ENCODE measurements at places on chromosomes 5 and 9.

DNA sequence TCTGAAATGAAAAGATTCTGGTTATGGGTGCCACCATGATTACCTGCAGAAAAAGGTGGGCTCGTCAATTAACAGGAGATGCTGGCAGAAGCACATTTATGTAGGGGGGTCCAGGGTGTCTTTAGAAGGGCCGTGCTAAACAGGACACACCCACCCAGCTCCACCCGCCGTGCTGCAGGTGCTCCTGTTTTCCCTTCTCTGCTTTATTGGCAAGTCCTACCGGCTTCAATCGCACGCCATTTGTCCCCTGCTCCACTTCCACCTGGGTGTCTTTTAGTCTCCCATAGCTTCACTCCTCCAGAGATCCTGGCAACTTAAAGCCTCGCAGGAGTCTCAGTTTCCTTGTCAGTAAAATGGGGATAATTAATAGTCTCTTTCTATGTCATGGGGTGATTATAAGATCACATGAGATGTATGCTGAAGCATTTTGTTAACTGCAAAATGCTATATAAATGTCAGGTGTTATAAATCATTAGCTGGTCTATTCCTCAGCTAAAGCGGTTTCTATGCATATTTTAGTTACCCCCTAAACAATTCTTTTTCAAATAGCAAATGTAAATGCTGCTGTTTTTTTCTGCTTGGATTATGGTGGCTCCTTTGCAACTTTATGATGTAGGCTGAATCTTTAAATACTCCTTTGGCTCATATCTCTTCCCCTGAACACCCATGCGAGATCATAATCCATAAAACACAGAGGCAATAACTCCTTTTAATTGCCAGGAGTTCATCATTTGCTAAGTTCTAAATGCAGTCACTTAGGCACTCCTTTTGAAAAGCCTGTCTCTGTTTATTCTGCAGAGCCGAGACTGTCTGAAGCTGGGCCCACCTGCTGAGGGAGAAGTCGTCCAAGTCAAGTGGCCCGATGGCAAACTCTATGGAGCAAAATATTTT, 406.9 kb downstream of the KDM4C start:
- DNase-seq, result no peak

- DNase-seq, result peak; percentile 55
Measured at GRCh38 chr9:128203024-128203706, at the start of gene DNM1. DNM1 (plus strand) TSS chr9:128203379; CDS start chr9:128203471, 92 bp downstream.

DNA sequence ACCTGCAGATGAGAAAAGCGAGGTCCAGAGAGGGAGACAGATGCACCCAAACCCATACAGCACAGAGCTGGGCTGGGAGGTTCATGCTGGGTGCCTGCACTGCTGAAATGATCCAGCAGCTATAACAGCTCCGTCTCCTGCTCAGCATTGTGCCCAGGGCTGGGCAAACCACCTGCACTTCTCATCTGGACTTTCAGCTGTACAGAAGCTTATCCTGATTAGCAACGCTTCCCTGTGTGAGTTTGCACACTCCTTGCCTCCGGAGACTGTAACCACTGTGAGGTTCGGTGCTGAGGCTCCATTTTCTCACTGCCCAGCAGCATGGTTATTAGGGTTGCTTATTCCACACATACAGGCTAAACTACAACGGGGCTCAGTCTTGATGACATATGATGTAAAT, 326.1 kb downstream of the ASTN2 start:
- DNase-seq, result no peak

- DNase-seq, result no peak
Measured at GRCh38 chr5:126515337-126515736, 79.7 kb downstream of the ALDH7A1 start.

DNA sequence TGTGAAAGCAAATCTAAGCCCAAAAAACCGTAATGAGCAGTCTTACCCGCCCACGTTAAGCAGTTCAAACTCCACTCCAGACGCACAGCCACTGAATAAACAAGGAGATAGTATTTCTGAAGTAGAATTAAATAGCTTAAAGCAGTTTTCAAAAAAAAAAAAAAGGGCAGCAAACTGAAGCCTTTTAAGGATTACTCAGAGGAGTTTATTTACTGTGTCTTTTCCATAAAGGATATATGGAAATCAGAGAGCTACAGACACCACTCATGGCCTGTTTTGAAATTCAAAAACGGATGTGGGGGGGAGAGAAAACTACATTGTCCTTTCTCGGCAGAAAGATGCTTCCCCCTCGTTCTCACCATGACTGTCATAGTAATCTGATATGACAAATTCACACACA, 83.7 kb upstream of the IRX1 start:
- DNase-seq, result no peak

DNA sequence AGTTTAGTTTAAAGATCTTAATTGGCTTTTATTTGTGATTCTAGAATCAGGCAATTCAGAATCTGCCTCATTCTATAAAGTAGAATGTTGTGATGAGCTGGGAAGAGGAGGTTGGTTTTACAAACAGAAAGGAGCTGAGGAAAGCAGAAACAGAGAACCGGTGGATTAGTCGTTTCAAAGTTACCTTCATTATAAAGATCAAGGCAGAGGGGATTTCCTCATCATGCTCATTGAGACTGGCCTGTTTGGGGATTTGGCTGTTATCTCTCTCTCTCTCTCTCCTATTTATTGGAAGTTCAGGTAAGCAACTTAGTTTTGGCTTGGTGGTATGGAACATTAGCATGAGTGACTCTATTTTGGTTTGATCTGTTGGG, 134.0 kb downstream of the GCNT1 start:
- DNase-seq, result no peak

- no peak for DNase-seq
Measured at GRCh38 chr5:42984307-42984706, 55.8 kb downstream of the ANXA2R start.

DNA sequence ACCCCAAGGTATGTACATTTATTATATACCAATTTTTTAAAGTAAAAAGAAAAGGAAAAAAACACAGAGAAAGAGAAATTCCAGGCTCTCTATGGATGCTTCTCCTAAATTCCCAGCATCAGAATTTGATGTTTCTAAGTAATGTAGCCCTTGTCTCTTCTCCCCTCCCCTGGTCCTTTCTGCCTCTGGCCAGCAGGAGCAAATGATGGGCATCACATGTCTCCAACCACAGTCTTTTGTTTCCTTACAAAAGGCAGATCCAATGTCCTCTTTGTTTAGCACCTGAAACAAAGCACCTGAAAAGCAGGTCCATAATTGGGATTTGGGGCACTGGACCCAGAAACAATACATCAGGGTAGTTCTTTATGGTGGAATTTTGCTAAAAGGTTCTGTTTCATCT, 50.4 kb upstream of the APC start:
- no peak for DNase-seq

GRCh38 chr5:98110282-98110691, 663.2 kb upstream of the RGMB start:
- no peak for DNase-seq

DNA sequence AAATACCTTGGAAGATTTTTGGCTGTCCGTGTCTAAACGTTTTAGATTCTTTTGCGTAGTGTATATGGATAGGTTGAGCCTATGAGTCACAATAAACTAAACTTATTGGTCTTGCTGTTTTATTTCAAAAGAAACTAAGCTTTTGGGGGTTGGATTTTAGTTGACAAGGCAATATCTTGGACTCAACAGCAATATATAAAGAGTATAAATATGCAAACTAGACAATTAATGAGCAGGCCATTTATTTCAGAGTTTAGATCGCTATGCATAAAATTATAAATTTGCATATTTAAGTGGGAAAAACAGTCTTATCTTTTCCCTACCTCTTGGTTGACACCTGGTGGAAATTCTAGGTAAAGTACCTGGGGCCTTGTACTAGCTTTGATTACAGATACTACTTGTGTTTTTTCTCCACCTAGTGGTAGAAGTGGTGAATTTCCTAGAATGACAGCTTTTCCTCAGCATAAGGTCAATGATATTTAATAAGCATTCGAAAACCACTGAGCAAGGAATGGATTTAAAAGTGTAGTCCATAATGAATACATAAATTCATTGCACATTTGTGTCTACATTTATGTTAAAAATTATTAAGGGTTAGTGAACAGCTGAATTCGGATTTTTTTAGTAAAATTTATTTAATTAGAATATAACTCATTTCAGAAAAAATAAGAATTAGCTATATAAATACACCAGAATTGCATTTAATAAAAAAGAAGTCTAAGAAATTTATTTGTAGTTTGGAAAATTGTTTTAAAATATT, 1.7 kb upstream of the ARRDC3 start:
- DNase-seq, result peak; percentile 86

- no peak for DNase-seq
Measured at GRCh38 chr5:74056789-74057164, 430.8 kb downstream of the ARHGEF28 start.

DNA sequence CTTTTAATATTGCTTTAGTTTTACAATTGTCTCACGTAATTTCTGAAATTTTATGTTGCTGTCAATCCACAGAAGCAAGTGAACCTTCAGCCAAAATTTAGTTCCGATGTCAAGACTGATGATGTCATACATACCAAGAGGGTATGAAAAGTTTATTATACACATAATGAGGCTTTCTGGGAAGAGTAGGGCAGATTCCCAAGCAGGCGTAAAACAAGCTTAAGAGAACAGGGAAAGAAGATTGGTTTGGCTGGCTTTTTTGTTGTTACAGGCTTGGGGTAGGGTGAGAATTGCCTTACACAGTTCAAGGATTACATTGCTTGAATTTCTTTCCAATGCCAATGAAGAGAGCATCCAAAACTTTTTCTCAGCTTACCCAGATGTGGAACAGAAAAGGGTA, 1962.9 kb upstream of the CDH6 start:
- DNase-seq, result no peak

GRCh38 chr9:32873131-32873530, 89.8 kb downstream of the TMEM215 start:
- no peak for DNase-seq

DNA sequence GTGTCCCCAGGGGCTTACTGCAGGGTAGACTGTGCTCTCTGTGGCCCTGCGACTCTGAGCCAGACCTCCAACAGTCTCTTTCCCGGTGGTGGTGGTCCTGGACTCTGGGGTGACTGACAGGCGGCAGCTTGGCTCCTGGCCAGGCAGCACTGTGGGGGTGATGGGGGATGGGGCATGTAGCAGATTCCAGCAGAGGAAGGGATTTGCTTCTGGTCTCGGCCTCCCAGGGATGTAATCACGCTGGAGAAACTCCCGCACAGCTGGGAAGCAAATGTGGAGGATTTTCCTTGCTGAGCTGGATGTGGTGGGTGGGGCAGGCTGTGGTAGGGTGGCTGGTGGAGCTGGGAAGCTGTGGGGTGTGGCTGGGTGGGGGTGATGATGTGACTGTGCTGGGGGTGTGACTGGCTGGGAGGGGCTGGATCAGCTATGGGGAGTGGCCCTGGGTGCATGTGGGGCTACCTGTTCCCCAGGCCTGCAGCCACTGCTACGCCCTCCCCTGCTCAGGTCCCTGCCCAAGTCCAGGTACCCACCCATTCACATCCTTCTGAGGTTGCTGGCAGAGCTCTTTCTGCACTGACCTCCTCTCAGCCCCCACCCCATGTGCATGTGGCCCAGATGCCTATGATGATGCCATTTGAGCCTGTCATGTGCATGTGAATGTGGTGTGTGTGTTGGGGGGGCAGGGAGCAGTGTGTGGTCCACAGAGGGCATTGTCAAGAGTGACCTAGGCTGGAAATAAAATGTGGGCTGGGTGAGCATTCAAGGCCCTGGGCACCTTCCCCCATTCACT, 3.8 kb downstream of the NDST1 start:
- no peak for DNase-seq

GRCh38 chr9:122426723-122427122, 51.0 kb downstream of the OR1J1 start:
- no peak for DNase-seq

GRCh38 chr9:1775230-1775629, 239.9 kb upstream of the SMARCA2 start:
- DNase-seq, result no peak

DNA sequence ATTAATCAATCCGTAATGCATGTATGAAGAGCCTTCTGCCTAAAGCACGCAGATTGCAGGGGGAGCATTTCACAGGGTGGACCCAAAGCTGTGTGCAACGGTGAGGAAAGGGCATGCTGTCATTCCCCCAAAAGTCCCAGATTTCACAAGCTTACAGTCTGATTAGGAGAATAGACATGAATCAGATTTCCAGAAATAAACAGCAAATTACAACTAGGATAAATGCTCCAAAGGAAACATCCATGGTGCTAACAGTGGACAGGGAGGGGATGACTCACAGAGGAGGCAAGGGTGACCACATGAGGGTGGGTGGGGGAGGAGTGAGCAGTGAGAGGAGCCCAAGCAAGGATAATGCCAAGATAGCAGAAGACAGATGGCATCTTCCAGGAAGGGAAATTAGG, 258.4 kb upstream of the TAS2R1 start:
- no peak for DNase-seq

DNA sequence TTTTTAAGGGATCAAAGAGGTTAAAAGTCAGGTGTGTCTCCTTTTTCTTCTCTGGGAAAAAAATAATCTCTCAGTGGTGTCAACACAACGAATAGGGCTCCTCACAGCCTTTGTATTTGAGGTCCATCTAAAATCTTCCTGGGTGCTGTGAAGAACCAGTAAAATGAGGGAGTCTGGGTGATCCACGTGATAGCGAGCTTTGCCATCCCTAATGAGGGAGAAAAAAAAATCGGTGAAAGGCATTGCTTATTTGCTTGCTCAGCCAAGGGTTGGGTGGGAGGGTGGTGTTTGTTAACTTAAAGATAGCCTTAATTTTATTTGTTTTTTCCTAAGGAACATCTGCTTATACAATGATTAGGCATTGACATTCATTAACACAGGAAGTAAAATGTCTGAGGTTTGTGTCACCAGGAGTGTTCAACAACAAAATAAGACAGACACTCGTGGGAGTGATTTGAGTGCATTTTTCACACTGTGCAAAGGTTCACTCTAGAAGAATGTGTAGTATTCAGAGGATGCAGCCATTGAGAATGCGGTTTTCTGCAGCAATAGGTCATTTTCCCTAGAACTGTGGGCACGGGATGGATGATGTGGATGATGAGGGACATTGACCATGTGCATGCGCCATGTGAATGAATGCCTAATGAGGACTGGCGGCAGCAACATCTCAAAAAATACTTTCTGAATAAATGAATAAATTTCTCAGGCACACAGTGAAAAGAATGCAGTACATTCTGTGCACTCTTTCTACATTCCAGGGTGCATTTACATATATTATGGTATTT, 369.5 kb downstream of the NTRK2 start:
- no peak for DNase-seq

GRCh38 chr9:115106001-115106400, 12.0 kb downstream of the TNC start:
- DNase-seq, result no peak

- DNase-seq, result no peak
Measured at GRCh38 chr5:158751961-158752655, 347.6 kb downstream of the EBF1 start.

DNA sequence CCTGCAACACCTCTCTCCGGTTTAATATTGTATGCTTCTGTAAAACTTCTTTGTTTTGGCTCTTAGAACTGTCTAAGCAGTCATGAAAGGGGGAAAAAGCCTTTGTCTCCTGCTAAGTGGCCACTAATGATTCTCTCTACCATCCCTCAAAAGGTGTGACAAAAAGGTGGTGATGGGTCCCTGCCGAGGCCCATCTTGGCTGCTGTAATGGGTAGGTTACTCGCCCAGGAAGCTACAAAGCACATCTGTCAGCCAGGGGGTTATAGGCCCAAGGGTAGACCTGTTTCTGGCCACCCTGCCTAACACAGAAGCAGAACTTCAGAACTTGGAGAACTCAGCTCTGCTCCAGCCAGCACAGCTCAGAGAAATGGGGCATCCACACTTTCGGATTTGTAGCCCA, 1.6 kb downstream of the FAM219A start:
- no peak for DNase-seq

All from MV-4-11 (cell line).